Dermis blood vessel endothelial cell (primary cell): ENCODE measurements at places on chromosomes 6 and 20. TPM values are rescaled to one million over a fixed set of nuclear protein-coding genes. Genes with fewer than 3 reads are reported as not detected.
A peak's percentile ranks its signal among the peaks of the same experiment; 100 is the strongest.

- no peak for DNase-seq
Observed at GRCh38 chr20:20796766-20797440, 84.5 kb upstream of the RALGAPA2 start.

- no peak for DNase-seq
Observed at GRCh38 chr6:126077810-126078776, 91.8 kb downstream of the TRMT11 start.

DNA sequence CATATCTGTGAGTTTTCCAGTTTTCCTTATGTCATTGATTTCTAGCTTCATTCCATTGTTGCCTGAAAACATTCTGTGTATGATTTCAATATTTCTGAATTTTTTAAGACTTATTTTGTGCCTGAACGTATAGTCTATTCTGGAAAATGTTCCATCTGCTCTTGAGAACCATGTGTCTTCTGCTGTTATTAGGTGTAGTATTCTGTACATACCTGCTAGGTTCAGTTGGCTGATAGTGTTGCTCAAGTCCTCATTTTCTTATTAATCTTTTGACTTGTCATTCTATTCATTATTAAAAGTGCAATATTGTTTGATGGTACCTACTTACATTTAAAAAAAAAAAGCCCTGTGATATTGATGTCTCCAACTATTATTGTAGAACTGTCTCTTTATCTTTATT is 869.8 kb upstream of the MAN1A1 start:
- no peak for DNase-seq

GRCh38 chr6:2970753-2971419 is 481 bp downstream of the SERPINB6 start:
- peak; percentile 69 for DNase-seq

DNA sequence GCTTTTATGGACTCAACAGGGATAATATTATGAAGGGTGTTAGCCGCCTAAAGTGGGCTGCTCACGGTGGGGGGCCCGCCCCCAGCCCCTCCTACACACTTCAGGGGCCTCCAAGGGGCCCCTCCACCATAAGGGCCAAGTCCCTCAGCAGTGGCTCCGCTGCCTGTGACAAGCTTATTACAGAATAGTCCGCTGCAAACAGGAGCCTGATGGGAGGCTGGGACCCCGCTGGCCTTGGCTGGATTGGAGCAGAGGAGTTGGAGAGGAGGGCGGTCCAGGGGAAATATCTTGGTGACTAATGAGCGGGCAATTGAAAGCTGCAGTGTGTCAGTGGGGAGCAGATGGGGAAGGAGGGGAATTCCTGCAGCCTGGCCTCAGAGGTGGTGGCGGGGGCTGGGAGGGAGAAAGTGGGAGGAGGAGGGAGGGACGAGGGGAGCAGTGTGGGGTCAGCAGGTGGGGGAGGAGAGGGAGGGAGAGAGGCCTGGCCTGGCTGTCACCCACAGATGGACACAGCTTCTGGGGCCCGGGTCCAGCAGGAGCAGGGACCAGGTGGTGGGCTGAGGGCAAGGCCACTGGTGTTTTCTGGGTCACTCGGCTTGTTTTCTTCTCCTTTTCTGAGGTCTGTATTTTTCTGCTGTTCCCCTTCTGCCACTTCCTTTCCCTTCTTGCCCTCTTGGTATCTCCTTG is 57.6 kb upstream of the FOXP4 start:
- peak; percentile 34 for DNase-seq

- no peak for DNase-seq
Observed at GRCh38 chr6:90187437-90188121, 109.1 kb downstream of the BACH2 start.

- no peak for DNase-seq
Observed at GRCh38 chr6:150710236-150710635, 110.6 kb downstream of the PLEKHG1 start.

DNA sequence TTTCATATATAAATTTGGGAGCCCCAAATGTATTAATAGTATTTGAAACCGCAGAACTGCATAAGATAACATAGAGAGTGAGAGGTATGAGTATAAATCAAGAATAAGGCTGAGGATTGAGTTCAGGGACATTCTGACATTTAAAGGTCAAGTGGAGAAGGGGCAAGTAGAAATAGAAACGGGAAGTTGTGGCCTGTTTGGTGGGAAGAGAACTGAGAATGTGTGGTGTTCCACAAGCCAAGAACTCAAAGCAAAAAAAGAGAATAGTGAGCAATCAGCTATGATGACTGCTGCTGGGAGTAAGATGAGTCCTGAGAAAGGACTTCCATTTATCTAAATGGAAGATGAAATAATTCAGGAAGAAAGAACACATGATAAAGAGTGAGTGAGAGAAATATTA is 418.4 kb downstream of the CD109 start:
- DNase-seq: no peak

DNA sequence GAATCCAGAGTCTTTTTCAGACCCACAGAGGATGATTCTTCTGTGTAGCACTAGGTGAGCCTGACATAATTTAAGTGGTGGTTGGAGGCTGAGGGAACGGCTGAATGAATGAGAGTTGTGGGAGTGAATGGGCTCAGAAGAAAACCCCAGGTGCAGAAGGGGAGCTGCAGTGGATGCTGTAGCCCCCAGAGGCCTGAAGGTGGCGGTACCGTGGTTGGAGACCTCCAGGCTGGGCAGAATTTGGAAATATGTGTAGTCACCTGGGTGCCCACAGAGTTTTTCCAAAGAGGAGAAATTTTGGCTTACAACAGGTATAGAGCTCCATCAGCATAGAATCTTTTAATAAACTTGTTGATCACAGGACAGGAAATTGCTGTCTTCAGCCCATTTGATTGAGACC is 6.5 kb upstream of the RAET1G start:
- DNase-seq: peak; percentile 40

DNA sequence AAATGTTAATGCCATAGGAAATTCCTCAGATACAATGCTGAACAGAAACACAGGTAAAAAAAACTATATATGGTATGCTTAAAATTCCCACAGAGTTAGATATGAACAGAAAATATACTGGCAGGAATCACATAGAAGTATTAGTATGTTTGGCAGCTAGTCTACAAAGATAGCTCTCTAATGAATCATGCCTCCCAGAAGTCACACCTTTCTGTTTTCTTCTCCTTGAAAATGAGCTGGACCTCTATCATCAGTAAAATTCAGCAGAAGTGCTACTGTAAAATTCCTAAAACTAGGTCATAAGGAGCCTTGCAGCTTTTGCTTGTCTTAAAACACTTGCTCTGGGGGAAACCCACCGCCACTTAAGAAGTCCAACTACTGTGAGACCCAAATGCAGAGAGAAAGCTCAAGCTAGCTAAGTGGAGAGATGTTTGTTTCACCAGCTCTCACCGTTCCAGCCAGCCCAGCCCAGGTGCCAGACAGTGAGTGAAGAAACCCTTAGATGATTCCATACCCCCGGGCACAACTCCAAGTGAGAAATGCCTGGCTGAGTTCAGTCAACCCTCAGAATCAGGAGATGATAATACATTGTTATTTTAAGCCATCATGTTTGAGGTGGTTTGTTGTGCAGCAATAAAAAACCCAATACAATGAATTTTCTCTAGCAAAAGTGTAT is 43.0 kb downstream of the TSPYL4 start:
- DNase-seq: no peak

DNA sequence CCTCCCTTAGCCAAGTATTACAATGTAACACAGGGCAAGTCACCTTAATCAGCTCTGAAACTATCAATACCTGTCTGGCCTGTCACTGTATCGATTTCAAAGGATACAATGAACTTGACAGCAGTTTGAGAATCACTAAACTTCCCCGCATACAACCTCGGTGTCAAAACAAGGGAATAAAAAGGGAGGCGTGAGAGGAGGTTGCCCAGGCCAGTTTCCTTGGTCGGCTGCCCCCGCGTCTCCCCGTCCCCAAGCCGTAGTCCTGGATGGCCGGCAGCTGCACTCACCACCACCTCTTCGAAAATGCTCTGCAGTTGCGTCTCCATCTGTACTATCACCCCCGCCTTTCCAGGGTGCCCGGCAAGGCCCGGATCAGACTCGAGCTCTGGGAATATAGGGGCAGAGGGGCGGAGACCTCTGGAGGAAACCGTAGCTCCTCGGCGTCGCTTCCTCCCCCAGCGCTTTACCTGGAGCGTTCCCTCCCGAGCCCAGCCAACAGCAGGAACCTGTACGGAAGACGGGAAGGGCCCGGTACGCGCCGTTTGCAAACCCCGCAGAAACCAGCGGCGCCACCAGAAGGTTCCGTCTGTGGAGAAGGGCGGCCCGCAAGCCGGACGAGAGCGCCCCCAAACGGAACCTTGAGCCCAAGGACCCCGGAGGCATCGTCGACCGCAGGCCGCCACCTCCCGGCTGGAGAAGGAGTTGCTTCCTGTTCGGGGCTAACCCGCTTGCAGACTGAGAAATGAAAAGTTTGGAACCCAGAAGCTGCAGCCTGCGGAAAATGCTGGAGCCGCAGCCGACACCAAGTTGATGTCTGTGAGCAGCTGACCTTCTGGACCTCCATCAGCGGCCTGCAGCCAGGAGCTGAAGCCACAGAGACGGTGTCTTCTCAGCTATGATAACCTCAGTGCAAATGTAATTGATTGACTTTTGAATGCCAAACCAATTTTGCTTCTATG is at the start of gene MED23:
Gene MED23, minus strand, starts transcription at position 519 of the 959 bp plus-strand sequence. Its CDS starts 193 bp downstream, at position 326.
- peak; percentile 97 for DNase-seq

DNA sequence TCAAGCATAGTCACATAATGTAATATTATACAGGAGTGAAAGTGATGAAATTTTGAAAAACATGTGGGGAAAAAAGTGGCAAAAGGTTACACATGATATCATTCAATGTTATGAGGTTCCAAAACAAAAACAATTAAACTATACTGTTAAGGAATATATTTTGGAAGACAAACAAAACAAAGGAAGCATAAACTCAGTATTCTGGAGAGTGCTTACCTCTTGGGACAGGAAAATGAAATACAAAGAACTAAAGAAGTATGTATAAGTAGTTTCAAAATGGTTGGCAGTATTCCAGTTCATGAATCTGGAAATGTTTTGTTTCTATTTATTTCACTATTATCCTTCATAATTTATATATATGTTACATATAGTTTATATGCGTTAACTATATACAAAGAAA is 213.5 kb downstream of the MOXD1 start:
- DNase-seq: no peak

Gene NRSN1
- total RNA-seq: not detected in 2 replicates

Gene ESR1
- total RNA-seq: not detected in 2 replicates

Gene PRRT1
- total RNA-seq: 0.05 TPM in 1 of 2 replicates, not detected in the other
